H9 (cell line): ENCODE measurements at places on chromosomes 11 and 22.

- DNase-seq: no peak
Observed at GRCh38 chr11:81495699-81496292, 1237.9 kb downstream of the FAM181B start.

- DNase-seq: no peak
Observed at GRCh38 chr11:94705891-94706615, 62.1 kb upstream of the AMOTL1 start.

DNA sequence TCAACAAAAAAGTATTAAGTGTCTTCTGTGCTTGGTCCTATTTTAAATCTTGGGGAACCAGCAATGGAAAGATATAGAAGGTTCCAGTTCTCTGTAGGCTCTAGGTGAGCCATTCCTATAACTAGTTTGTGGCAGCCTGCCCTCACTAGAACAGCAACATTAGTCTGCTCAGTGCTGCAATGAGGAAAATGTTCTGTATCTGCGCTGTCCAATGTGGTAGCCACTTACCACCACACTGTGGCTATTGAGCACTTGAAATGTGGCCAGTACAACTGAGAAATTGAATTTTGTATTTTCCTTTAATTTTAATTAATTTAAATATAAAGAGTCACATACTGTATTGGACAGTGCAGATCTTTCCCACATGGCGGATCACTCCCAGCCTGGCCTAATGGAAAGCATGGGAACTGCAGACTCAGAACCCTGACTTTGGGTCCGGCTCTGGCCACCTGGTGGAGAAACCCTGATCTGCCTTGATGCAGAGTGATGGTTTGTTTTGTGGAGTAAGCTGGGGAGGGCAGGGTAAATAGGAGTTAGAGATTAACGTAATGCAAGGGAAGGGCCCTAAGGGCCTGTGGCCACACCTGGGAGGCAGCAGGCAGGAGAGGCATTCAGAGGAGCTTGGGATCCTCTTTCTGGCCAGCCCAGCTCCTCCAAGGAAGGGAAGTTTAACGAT is 101.0 kb downstream of the ME3 start:
- peak; percentile 91 for DNase-seq

DNA sequence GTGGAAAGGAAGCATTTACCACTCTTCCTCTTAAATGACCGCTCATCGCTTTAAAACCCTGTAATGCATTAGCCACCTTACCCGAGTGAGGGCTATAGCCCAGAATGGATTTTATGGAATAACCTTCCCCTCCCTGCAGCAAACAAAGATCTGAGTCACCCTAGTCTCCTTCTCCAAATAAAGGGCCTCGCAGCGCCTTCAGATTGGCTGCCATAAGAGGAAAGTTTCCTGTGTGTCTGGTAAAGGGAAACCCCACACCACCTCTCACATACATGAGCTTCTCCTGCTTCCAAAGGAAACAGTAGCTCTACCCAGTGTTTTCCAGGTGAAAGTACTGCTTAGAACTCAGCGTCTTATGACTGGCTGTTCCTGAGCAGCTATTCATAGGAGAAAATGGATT is 47.8 kb downstream of the PPP2R1B start:
- DNase-seq: no peak

DNA sequence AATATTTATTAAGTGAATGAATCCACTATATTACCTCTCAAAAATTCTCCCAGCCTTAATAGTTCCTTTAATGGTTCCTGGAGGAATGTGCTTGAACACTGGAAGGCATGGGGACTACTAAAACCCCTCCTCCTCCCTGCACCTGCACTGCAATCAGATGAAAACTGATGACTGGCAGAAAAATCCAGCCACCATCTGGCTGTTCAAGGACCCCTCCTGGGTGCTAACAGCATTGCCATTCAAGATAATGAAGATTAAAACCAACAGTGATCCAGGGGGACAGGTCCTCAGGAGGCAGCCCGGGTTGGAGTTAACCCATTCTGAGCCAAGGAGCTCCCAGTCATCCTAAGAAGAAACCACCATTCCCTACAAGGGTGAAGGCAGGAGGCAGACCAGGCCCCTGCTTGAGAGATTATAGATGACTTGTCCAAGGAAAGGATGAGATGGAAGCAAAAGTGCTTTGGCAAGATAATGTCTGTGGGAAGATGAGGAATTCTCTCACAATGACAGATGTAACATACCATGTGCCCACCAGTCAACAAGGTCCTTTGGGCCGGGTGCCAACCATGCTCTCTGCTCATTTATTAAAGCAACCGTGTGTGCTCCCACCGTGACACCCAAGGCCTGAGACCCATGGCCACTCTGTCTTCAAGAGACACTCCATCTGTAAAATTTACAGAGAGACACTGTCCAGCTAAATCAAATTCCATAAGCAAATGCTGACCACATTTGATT is 90.6 kb downstream of the LARGE1 start:
- no peak for DNase-seq
